ENCODE measurements at places on chromosomes 13 and 19.

- no peak for DNase-seq
Measured at GRCh38 chr19:13842291-13843103, 34.4 kb upstream of the NANOS3 start.

DNA sequence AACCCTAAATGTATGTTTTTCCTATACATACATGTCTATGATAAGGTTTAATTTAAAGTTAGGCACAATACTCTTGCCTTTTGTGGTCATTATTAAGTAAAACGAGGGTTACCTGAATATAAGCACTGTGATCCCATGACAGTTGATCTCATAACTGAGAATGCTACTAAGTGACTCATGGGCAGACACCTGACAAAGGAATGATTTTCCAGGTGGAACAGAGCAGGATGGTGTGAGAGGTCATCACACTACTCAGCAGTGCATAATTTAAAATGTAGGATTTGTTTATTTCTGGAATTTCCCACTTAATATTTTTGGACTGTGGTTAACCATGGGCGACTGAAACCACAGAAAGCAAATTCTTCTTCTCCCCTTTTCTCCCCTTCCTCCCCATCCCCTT lies 178.9 kb downstream of the UGGT2 start:
- no peak for DNase-seq

DNA sequence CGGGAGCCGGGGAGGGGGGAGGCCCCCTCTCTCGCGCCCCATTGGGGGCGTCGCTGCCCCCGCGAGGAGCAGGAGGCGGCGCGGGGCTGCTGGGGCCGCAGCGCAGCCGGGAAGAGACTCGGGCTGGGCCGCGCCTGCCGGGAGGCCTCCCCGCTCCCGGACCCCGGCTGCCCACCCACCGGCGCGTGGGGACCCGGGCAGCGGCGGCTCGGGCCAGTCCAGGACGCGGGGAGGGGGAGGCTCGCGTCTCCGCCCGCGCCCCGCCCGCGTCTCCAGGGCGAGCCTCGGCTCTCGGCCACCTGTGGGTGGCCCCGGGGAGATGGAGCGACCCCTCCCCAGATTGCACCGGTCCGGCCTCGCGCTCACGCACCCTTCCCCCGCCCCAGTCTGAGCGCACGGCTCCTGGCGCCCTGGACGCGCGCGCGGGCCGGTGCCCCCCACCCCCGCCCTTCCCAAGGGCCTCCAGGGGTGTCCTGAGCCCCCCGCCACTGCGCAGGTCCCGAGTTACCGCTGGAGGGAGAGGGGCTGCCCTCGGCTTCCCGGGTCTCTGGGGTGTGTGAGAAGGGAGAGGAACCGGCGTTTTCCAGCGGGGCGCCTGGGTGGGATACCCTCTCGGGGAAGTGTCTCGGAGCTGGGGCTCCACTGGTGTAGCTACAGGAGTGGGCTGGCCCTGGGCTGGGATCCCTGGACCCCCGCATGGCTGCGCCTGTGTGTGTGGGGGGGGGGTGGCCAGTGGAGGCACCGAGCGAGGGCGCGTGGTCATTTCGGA lies 645 bp downstream of the PALM start:
- DNase-seq: no peak

- DNase-seq: no peak
Measured at GRCh38 chr19:39246951-39247669, 1.5 kb downstream of the IFNL4 start.

Measured in NCI-H2227 treated with DMSO at 0.1 percent for 48 hours (cell line).